ENCODE measurements at places on chromosomes 7 and 10.

GRCh38 chr10:112713411-112713810 is 236.6 kb upstream of the TCF7L2 start:
- DNase-seq = no peak

- no peak for DNase-seq
Measured at GRCh38 chr10:132929480-132929879, 12.9 kb downstream of the CFAP46 start.

DNA sequence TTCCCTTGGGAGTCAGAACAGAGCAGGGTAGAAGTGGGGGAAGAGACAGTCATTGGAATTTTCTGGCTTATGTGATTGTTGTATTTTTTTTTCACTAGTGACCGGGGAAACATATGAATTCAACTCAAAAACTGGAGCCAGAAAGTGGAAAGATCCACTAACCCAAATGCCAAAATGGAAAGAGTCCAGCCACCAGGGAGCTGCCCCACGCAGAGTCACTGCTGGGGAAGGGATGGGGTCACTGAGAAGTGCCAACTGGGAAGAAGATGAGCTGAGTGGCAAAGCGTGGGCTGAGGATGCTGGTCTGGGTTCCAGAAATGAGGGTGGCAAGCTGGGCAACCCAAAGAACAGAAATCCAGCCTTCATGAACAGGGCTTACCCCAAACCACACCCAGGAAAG is 69.2 kb downstream of the CDHR3 start:
- no peak for DNase-seq

DNA sequence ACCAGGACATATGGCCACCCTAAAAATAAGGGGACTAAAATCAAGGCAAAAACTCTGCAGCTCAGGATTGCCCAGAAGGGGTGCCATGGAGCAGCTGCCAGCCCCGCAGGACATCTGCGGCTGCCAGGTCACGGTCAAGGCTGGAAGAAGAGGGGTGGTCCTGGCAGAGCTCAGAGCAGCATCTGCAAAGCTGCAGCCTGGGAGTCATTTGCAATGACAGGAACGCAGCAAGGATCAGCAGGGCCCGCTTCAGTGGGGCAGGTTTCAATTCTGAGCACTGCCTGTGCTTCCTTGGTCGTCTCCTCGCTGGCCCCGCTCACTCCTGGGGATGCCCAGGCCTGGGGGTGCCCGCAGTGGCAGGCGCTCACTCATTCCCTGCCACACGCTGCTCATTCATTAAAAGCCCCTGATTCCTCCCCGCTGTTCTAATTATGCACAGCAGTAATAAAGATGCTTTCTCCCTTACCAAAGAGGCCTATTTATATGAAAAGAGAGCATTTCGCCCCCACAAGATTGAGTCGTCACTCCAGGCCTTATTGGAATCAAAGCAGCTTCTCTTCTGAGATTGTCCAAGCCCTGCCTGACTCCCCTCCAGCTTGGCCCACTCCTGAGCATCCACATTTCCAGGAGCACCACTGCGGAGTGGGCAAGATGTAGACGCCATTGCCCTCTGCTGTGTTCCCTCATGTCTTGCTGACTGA is 4.6 kb downstream of the HSPA12A start:
- DNase-seq = no peak

DNA sequence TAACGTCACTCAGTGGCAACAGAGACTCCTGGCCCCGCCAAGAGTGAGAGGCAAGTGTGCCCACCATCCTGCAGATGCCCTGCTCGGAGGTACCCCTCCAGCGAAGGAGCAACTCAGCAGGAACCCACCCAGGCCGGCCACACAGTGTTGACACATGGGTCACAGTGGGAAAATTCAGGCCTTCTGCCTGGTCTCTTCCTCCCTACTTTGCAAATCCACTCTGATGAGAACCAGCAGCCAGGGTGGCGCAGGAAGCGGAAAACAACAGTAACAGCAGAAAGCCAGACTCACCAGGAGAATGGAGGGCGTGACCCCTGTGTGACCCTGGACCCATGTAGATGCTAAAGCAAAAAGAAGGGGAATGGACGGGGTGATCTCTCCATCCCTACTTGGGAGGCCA is 53.8 kb downstream of the CTBP2 start:
- DNase-seq = no peak

DNA sequence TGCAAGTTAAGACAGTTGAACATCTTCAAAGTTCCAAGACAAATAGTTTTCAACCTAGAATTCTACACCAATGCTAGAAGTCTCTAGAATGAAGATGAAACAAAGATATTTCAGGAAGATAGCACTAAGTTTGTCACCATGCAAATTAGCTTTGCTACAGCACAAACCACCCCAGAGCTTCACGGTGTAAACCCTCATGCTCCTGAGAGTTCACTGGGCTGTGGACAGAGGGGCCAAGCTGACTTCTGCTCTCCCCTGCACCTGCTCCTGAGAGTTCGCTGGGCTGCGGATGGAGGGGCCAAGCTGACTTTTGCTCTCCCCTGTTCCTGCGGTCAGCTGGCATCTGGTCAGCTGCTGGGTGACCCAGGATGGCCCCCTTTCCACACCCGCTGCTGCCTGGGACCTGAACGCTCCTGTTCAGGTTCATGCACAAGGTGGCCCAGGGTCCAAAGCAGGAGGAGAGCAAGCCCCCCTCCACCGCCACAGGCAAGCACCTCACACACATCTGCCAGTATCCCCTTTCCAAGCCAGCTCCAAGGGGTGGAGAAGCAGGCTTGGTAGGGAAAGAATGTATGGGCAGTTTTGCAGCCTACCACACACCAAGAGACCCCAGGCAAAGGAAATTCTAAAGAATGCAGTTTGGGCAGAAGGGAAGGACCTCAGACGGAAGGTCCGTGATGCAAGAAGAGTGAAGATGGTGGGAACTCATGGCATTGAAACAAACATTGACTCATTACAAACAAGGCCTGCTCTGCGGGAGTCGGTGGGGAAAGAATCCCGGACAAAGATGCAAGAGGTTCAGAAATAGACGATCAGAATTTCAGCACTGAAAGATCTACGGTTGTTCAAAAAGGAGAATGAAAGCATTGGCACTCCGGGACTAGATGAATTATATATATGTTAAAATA is 137.8 kb upstream of the PPP2R2D start:
- DNase-seq = no peak

Data from stimulated activated CD8-positive, alpha-beta memory T cell treated with anti-CD3 and anti-CD28 coated beads, Interleukin-15, amount 100 ng/mL, for 4 hours (primary cell).